Hematopoietic multipotent progenitor cell (in vitro differentiated cells): ENCODE measurements at places on chromosomes 11 and 22.

- DNase-seq = no peak
Observed at GRCh38 chr11:121829159-121829643, 286.8 kb downstream of the BLID start.

DNA sequence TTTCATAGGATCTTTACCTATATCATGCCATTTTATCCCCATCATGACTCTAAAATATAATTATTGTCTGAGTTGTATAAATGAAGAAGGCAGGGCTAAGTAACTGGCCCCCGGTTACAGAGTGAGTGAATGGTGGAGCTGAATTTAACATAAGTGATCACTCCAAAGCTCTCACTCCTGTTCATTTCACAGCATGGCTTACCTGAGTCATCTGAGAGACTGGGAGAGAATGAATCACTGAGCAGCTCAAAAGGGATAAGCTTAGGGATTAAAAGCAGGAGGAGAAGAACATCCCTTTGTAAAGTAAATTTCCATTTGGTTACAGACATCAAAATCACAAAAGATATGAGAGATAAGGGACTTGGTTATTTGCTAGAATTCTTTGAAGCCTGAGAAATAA lies 294.0 kb upstream of the CTSC start:
- DNase-seq = no peak

DNA sequence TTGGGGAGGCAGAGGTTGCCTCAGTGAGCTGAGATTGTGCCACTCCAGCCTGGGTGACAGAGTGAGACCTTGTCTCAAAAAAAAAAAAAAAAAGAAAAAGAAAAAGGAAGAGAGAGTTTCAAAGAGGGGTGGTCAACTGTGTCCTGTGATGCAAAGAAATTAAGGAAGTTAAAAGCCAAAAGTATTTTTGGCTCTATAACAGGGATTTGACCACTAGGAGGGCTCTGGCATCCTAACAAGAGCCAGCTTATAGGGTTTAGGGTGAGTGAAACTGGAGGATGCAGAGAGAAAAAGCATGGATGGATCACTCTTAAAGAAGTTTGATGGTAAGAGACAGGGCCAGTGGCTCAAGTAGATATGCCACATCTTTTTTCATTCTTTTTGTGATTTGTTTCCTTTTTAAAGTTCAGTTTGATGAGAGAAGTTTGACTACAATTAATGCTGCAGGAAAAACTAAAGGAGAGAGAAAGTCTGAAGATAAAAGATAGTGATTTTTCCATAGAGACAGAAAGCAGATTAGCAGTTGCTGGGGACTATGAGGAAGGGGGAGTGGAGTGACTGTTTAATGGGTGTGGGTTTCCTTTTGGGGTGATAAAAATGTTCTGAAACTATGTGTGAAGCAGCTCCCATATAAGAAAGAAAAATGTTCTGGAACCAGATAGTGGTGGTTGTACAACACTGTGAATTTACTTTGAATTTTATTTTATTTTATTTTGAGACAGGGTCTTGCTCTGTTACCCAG lies 11.1 kb upstream of the MICAL2 start:
- no peak for DNase-seq

GRCh38 chr22:20602609-20603164 lies 95.3 kb downstream of the MED15 start:
- DNase-seq = no peak

- no peak for DNase-seq
Observed at GRCh38 chr11:130655300-130655699, 206.9 kb downstream of the ADAMTS15 start.
